ENCODE measurements at places on chromosomes 6 and 20.

- no peak for DNase-seq
Observed at GRCh38 chr6:1658212-1659005, 48.7 kb downstream of the FOXC1 start.

DNA sequence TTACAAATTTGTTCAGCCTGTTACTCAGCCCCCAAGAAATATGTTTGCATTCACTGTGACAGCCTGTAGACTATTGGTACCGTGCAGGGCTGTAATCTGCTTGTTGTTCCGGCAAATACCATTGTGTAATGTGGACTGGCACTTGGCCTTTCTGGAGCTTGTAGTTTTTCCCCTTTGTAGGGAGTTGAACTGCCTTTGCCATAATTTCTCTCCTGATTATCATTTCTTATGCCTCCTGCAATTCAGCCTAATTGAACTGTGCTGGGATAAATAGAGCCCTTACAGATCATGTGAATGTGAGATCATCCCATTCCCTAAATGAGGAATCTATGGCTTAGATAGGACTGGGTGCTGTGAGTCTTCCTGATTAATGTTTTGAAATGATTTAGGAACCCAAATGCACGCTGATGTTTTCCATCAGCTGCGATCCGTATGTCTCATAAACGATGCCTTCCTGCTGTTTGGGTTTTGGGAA, 185.1 kb downstream of the JARID2 start:
- no peak for DNase-seq

- DNase-seq, result no peak
Observed at GRCh38 chr6:159977255-159977903, 8.5 kb downstream of the IGF2R start.

GRCh38 chr20:61979090-61979489, 86.6 kb downstream of the TAF4 start:
- DNase-seq, result no peak

GRCh38 chr20:846894-847278, 13.4 kb downstream of the FAM110A start:
- no peak for DNase-seq

GRCh38 chr20:10805764-10806163, 132.0 kb upstream of the JAG1 start:
- DNase-seq, result no peak

GRCh38 chr20:58956078-58956477, 25.0 kb upstream of the NELFCD start:
- DNase-seq, result no peak

DNA sequence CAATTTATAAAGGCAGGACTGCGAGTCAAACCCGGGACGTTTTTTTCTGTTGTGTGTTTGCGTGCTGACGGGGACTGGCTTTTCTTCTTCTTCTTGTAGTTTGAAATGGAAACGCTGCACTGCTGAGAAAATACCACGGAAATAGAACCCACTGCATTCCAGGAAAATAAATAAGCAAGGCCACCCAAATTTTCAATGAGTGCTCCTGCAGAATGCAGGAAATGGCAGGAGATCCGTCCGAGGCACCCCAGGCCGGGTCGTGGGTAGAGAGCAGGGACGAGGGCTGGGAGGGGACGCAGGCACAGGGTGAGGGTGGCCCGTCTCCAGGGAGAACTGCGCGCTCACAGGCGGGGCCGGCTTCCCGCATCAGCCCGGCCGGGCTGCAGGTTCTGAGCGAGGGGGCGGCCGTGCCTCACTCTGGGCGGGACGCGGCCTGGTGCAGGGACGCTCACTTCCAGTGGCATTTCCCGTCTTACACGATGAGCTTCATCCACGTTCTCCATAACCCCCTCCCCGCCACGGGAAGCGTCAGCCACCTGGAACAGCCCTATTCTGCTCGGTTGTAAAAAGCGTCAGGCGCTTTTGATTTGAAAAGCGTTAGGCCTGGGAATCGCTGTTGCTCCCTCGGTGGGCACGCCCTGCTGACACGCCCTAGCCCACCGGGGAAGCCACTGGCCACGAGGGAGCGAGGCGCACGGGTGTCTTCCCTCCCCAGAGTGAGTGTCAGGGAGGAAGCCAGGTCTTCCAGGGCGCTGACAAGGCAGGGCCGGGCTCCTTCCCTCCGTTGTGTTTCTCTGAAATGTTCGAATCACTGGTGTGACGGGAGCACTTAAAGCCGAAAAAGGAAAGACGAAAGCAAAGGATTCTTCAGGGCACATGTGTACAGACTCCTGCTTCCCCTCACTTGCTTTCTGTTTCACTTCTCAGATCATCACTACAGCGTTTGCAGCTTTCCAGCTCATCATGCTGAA, 17.9 kb upstream of the EXOC2 start:
- no peak for DNase-seq

DNA sequence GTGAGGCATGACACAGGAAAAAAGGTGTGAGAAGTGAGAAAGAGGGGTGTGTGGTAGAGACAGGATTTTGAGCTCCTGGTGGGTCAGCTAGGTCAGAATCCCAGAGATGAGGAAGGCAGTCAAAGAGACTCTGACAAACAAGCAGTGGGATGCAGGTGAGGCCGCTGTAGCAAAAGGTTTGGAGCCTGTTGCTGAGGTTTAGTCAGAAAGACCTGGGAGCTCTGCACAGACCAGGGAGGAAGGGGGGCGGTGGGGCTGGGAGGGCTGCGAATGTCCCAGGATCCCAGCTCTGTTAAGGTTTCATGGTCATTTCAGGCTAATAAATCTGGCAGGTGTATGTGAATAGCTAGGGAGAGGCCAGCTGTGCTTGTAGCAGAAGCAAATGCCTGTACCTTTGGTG, 373.9 kb upstream of the SYNCRIP start:
- no peak for DNase-seq

DNA sequence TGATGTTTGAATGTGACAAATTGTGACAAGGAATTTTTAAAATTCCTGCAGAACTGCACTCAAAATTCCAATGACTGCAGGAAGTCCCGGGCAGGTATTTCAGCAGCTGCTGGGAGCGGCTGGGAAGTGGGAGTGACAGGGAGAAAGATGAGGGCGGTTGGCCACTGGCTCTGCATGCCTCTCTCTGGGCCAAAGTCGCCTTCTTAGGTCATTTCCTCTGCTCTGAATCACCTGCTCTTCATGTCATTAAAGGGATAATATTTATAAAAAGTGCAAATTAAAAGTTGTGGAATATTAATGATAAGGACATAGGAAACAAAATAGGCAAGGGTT, 43.9 kb downstream of the RAMACL start:
- no peak for DNase-seq

- DNase-seq, result no peak
Observed at GRCh38 chr6:71387179-71387578, 98.6 kb downstream of the OGFRL1 start.

GRCh38 chr20:18781509-18781908, 32.1 kb upstream of the SCP2D1 start:
- DNase-seq, result no peak

DNA sequence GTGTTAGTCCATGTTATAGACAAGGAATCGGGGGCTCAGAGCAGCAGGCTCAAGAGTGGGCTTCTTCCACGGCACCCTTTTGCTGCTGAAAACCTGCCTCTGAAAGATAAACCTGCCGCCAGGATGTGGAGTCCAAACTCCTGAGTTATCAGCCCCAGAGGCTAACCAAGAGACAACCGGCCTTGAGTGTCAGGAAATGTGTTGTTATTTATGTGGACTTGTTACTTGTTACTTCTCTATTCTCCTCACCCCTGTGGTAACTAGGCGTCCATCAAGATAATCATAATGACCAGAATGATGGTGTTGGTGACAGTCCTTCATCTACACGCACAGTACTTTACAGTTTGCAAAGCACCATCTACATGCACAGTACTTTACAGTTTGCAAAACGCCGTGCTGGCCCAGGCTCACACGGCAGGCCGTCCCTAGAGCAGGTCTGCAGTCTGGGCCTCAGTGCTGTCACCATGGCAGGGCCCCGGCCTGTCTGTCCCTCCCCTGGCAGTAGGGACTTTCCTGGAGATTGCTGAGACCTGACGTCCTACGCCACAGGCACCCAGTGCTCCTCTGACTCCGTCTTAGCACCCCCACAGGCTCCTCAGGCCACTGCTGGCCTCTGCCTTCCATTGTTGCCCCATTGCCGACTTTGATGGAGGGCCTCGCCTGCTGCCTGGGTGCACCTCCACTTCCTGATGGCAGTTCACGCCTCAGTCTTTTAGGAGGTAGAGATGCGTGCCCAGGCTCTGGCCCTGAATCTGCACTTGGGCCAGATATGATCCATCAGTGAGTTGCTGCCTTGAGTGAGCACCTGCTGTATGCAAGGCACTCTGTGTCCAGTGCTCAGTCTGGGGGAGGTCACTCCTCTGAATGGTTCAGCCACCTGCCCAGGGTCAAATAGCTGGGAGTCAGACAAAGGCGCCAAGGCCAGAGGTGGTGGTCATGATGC, 9.1 kb upstream of the BPIFB4 start:
- DNase-seq, result no peak

- peak; percentile 71 for DNase-seq
Observed at GRCh38 chr20:49541733-49542513, 26.0 kb downstream of the PTGIS start.

All from BE2C (cell line).